Coronary artery (tissue), 2 donors: ENCODE measurements at places on chromosomes 4 and X.

- no peak for DNase-seq
Observed at GRCh38 chrX:104309169-104309568, 54.4 kb upstream of the ESX1 start.

DNA sequence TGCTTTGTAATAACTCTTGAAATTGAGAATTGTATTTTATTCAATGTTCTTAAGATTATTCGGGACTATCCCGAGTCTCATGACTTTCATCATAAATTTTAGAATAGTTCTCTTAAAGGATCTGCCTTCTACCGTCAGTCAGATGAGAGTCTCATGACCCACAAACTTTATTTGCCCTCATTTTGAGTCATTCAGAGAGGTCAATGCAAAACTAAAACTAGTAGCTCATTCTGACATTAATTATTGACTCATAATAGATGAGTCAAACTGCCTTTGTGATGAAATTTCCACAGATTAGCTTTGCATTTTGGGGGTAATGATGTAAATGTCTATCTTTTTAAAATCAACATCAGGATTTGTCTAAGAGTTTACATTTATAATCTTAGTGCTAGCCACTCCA lies 1527.3 kb downstream of the TECRL start:
- no peak for DNase-seq

DNA sequence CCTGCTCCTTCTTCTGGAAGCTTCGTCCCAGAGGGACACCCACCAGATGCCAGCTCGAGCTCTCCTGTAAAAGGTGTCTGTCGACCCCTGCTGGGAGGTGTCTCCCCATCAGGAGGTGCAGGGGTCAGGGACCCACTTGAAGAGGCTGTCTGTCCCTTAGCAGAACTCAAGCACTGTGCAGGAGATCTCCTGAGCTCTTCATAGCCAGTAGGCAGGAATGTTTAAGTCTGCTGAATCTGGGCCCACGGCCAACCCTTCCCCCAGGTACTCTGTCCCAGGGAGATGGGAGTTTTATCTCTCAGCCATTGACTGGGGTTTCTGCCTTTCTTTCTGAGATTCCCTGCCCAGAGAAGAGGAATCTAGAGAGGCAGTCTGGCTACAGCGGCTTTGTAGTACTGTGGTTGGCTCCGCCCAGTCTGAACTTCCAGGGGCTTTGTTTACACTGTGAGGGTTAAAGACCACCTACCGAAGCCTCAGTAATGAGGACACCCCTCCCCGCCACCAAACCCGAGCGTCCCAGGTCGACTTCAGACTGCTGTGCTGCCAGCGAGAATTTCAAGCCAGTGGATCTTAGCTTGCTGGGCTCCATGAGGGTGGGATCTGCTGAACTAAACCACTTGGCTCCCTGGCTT lies 1383.0 kb upstream of the TENM3 start:
- DNase-seq: no peak

DNA sequence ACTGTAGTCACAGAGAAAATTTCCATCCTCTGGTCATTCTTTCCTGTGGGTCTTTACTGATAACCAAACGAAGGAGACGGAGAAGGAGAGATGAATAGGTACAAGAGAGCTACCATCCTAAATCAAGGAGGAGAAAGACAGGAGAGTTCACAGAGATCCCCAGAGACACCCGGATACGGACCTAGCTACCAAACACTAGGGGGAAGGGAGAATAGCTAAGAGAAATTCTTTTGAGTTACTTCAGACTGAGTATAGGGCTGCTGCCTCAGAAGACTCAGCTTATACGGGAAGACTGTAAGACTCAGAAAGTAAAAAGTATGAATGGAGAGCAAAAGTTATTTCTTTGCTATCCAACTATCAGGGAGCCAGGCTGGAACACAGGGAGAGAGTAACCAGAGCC lies 572.1 kb downstream of the C4orf33 start:
- no peak for DNase-seq

GRCh38 chrX:6223516-6223915 lies 5.2 kb downstream of the NLGN4X start:
- no peak for DNase-seq
